Cortex of kidney (tissue), 1 donor: ENCODE measurements at places on chromosomes 6 and 20.

GRCh38 chr6:41939848-41940758 lies 1.5 kb downstream of the CCND3 start:
- no peak for DNase-seq

DNA sequence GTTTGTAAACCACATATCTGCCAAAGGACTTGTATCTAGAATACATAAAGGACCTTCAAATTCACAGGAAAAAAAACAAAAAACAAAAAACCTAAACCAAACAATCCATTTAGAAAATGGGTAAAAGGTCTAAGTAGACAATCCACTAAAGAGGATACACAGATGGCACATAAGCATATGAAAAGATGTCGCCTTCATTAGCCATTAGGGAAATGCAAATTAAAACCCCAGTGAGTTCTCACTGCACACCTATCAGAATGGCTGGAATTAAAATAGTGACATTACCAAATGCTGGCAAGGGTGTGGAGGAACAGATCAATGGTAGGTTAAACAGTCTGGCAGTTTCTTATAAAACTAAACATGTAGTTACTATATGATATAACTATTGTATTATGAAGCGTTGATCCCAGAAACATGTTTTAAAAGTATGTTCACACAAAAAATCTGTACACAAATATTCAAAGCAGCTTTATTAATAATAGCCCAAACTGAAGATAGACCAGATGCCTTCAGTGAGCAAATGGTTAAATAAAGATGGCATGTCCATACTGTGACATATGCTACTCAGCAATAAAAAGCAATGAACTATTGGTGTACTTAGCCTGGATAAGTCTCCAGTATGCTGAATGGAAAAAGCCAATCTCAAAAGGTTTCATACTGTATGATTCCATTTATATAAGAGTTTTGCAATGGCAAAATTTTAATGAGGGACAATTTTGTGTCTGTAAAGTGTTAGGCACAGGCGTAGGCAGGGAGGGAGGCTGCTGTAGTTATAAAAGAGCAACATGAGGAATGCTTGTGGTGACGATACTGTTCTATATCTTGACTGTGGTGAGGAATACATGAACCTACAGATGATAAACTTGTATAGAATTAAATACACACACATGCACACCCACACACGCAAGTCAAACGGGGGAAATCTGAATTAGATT lies 43.9 kb downstream of the PLCB1 start:
- DNase-seq, result no peak

- no peak for DNase-seq
Observed at GRCh38 chr6:135906972-135907465, 55.5 kb downstream of the PDE7B start.

- no peak for DNase-seq
Observed at GRCh38 chr20:38747495-38748096, 664 bp upstream of the ACTR5 start.

DNA sequence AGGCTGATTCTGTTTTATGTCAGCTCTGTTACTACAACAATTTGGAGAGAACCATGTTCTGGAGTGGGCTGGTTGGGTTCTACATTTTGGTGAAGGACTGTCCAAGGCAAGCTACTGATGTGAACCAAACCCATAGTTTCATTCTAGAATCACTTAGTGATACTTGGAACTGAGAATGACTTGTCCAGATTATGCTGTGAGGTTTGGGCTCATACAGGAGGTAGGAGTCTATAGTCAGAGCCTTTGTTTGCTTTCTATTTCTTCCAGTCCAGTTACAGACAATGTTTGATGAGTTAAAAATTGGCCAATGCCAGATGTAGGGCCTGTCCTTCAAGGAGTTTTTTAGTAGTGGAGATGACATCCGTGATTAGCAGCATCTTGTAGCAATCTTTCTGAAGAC lies 97.9 kb downstream of the LRRC1 start:
- DNase-seq, result no peak

GRCh38 chr20:13873831-13874230 lies 89.0 kb downstream of the NDUFAF5 start:
- no peak for DNase-seq

- DNase-seq, result no peak
Observed at GRCh38 chr6:90778417-90779203, 191.7 kb upstream of the MAP3K7 start.

- DNase-seq, result no peak
Observed at GRCh38 chr6:147699637-147700036, 191.1 kb downstream of the SAMD5 start.

DNA sequence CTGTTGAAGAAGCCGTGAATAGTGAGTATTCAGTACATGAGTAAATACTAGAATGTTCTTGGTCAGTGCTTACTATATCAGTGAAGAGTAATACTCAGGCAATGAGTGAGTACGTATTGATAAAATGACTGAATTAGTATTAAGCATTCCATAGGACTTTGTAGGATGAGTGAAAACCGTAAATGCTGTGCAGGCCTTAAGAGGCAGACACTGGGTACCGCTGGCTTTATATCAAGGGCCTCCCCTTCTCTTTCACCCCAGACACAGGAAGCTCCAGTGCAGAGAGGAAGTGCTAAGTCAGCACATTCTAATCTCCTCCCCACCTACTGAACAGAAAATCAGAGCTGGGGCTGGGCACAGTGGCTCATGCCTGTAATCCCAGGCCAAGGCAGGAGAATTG lies 24.2 kb downstream of the POFUT1 start:
- no peak for DNase-seq

DNA sequence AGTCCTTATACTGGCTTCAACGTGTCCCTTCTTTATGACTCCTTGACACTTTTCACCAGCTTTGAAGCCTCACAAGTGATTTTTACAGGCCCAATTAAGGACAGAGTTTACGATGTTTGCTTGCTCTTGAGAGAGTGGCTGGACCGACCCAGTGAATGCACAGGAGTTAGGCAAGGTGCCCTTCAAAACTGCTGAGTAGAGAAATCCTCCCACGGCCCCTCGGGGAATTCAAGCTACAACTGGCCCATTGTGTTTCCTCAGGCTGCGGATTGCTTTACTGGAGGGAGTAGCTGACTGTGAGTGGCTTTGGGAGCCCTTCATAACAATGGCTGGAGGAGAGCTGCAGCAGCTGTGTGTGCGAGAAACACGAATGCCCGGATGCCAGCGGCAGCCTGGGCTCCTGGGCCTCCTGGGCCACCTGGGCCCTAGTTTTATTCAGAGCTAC lies 50.0 kb downstream of the SGK1 start:
- no peak for DNase-seq

DNA sequence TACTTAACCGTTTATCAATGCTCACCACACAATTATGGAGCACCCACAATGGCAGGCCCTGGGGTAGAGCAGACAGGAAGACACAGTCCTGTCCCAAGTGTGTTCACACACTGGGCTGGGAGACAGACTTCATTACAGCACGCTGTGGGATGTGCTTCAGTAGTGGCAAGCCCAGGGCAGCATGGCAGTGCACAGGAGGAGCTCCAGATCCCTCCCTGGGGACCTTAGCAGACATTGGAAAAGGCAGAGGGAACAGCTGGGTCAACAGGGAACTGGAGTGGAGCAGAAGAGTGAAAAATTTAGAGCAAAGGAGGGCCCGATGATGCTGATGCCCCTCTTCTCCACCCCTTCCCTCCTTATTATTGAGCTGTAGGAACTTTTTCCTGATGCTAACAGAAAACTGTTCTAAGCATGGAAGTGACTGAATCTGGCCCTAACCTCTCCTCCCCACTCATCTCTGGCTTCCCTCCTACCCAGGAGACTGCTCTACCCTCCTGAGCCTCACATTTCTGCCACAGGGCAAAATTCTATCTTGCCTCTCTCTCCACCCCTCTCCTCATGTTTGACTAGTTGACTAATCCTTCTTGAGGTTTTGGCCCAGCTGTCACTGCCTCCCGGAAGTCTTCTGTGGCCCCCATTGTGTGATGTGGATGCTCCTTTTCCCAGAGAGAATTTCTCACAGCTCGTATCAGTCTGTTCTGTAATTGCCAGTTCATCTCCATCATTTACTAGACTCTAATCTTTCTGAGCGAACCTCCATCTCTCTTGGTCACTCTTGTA lies 41.3 kb upstream of the NOP56 start:
- DNase-seq, result no peak

GRCh38 chr6:9540534-9541126 lies 874.2 kb downstream of the TFAP2A start:
- no peak for DNase-seq

GRCh38 chr6:150633486-150633834 lies 33.8 kb downstream of the PLEKHG1 start:
- DNase-seq, result no peak

- DNase-seq, result no peak
Observed at GRCh38 chr6:131223416-131223815, 88.1 kb downstream of the AKAP7 start.

DNA sequence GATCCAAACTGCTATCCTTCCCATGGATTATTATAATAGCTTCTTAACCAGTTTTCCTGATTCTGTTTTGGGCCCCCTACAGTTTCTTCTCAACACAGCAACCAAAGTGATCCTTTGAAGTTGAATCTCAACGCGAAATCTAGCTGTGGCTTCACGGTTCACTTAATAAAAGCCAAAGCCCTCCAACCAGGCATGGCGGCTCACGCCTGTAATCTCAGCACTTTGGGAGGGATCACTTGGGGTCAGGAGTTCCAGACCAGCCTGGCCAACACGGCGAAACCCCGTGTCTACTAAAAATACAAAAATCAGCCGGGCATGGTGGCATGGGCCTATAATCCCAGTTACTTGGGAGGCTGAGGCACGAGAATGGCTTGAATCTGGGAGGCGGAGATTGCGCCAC lies 3.3 kb downstream of the RMND1 start:
- no peak for DNase-seq

DNA sequence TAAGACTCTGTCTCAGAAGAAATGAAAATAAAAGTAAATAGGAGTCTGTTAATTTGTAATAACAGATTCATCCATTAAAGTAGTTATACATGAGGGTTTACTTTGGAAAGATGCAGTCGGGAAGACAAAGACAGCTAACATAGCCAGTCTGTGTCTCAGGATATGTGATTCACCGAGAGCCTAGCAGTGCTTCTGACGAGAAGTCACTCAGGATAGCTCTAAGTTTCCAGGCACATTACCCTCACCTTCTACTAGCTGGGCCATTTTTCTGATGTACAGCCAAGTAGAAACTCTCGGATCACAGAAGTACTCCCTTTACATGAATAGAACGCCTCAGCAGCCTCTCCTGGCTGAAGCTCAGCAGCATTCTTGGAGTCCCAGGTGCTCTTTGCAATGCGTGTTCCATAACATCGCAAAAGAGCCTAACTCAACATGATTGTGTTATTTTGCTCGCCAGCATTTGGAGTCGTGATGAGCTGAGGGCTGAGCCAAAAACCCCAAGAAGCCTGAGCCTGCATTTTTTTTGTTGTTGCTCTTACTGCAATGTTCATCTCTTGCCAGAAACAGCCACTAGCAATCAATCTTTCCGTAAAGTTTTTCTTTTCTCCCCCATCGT lies 22.4 kb upstream of the TASP1 start:
- no peak for DNase-seq

DNA sequence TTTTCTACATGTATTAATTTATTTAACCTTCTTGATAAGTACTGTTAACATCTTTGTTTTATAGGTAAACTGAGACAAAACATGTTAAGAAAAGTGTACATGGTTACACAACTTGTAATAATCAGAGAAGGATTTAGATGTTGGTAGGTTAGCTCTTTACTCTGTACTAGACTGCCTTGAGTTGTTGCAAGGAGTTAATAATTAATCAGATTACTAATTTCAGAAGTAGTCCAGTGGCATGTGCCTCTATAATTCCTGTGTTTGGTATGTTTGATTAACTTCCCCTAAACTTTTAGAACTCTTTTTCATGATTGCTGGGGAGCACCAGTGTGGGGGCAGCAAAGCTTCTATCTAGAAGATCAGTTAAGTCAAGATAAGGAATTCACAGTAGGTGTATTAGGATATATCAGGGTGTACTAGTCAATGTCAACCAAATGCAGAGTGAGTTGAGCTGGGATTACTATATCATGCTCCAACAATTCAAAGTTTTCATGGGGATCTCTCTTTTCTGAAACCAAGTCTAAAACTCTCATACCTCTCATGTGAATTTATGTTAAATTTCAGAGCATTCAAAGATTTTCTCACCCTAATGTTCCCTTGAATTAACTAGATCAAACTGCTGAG lies 129.7 kb upstream of the AHI1 start:
- no peak for DNase-seq
